AG20443 (cell line): ENCODE measurements at places on chromosomes 3 and 15.

DNA sequence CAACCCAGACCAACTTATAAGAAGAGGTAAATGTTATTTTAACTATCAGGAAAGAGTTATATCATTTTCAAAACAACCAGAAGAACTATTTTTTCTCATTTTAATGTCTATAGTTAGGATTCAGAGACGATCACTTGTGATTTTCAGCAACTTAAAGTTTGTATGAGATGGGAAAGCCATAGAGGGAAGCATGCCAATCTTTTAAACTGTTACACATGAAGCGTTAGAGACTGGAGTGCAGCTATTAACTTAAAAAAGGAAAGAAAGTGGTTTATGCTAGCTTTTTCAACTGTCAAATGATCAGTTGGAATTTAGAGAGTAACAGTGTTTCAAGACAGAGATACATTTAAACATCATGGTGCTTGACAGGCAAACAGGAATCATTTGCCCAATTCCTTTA is 91.7 kb upstream of the LPP start:
- no peak for DNase-seq

GRCh38 chr3:159555205-159555604 is 433.4 kb upstream of the IL12A start:
- DNase-seq = no peak

GRCh38 chr3:155744626-155745324 is at the start of gene PLCH1:
TSS of gene PLCH1 (minus strand) at chr3:155745071. CDS start at chr3:155704224, 40,847 bp downstream.
- DNase-seq = peak; percentile 82

GRCh38 chr3:16828815-16829214 is 55.9 kb upstream of the PLCL2 start:
- DNase-seq = no peak

DNA sequence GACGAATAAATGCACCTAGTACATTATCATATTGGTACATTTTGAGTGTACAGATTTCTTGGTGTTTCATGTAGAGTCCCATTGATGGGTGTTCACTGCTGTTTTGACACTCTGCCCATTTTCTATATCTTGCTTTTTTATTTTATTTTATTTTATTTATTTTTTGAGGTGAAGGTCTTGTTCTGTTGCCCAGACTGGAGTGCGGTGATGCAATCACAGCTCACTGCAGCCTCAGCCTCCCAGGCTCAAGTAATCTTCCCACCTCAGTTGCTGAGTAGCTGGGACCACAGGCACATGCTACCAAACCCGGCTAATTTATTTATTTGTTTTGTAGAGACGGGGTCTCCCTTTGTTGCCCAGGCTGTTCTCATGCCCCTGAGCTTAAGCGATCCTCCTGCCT is 44.2 kb downstream of the DNAJC13 start:
- no peak for DNase-seq

- peak; percentile 60 for DNase-seq
Measured at GRCh38 chr3:10248984-10249748, 907 bp downstream of the TATDN2 start.

DNA sequence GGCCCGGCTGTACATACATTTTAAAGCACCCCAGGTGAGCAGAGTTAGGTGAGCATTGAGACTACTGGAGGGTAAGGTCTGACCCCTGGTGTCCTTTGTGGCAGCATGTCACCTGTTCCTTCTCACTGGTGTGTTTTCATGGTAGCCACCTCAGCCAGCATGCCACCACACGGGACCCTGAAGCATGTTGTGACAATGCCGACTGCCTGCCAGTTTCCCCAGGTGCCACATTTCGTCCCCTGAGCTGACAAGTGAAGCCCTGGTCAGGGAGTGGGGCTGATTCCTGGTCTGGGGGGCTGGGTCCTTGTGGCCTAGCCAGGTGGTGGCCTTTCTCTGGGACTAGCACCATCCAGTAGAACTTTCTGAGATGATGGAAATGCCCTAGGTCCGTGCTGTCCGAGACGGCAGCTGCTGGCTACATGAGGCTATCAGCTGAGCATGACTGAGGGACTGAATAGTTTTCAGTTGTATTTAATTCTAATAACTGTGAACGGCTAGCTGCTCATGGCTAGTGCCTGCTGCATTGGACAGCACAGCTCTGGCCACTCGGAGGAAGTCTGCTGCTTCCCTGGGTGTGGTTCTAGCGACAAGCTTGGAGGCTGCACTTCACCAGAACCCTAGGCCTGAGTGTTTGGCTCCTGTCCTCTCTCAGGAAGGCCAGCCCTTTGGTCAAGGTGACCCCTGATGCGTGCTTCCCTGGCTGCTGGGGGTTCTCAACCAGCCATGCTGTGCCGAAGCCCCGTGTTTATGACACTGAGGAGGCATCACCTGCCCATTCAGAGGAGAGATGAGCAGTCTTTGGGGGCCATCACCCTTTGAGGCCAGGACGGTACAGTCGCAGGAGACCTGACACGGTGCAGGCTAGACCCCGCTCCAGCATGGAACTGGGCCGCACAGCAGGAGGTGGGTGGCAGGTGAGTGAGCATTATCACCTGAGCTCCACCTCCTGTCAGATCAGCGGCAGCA is 3.9 kb downstream of the C3orf22 start:
- peak; percentile 5 for DNase-seq

DNA sequence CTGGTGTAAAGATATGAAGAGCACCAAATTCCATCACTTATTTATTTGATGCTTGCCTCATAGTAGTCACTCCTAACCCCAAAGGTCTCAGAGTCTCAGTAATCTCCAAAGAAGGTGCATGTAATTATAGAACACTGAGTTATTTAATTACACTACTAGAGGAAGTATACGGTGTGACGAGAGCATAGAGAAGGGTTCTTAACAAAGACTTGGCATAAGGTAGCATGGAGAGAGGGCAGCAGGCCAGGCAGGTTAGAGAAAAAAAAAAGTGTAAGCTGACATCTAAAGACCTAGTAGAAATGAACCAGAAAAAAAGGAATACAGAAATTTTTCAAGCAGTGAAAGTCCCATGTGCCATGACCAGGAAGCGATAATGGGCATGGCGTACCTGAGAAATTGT is 213.3 kb upstream of the TGFBR2 start:
- DNase-seq = no peak
